DMS153 (cell line): ENCODE measurements at places on chromosomes 3 and 15.
A peak's percentile ranks its signal among the peaks of the same experiment; 100 is the strongest.

DNA sequence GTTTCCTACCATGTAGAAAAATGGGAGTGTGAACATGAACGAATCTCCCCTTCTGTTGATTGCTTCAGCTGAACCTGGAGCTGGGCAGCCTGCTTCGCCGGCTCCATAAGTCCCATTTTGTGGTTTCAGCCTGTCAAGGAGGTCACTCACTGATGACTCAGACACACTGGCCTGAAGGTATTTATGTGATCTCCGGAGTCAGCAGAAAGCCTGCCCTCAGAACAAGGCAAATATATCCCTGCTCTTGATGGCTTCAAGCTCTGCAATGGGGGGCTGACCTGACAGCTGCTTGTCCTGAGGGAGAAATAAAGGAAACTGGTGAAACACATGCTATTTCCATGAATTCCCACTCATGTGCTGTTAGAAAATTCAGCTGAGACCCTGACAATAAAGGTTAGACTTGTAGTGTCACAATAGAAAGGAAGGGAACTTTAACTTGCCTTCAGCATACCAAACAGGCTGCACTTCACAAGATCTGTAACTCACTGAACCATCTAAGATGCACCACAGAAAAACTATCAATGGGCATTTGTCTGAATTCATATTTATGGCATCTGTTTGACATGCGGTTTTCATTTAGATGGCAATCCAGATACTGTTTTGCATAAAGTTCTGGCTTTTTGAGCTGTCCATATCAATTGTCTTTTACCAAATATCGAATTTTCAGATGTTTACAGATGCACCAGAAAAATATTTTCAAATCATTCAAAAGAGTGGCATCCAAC lies 282.0 kb upstream of the VEPH1 start:
- DNase-seq: no peak

DNA sequence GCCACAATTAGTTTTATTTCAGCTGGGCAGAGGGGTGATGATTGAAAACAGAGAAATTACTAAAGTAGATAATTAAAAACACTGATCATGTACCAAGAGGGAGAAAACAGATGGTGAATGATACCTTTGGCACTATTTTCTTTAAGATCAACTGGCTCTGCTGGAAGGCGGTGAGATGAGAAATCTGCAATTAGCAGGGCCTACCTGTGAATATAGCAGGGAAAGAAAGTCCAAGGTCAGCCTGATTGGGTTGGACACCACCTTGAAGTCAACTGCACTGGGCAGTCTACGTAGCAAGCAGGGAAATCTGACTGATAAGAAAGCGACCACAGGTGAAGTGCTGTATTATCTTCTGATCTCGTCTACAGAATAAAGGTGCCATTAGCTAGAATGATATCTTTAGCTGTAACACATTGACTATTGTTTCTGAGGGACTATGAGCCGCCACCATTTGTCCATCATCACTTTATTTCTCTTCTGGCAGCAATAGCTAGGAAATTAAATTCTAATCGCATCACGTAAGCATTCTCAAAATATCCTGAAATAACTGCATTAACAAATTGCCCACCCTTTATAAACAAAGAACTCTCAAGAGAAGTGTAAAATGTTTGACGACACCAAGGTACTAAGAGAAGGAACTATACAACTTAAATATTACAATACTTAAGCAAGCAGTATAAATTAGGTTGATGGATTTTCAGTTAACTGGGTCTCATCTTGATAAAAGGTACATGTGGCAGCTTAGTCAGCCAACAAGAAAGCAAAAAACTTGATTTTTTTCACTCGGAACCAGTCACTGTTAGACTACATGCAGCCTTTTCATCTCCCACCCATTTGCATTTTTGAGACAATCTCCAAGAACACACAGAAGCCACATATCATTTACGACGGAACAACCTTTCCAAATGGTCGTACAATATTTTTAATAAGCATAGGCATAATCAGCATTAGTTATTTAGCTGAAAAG lies 1.3 kb downstream of the NEDD4 start:
- no peak for DNase-seq

- DNase-seq: peak; percentile 6
These were observed 29.4 kb downstream of the LYSMD4 start for GRCh38 chr15:99703603-99704443.

DNA sequence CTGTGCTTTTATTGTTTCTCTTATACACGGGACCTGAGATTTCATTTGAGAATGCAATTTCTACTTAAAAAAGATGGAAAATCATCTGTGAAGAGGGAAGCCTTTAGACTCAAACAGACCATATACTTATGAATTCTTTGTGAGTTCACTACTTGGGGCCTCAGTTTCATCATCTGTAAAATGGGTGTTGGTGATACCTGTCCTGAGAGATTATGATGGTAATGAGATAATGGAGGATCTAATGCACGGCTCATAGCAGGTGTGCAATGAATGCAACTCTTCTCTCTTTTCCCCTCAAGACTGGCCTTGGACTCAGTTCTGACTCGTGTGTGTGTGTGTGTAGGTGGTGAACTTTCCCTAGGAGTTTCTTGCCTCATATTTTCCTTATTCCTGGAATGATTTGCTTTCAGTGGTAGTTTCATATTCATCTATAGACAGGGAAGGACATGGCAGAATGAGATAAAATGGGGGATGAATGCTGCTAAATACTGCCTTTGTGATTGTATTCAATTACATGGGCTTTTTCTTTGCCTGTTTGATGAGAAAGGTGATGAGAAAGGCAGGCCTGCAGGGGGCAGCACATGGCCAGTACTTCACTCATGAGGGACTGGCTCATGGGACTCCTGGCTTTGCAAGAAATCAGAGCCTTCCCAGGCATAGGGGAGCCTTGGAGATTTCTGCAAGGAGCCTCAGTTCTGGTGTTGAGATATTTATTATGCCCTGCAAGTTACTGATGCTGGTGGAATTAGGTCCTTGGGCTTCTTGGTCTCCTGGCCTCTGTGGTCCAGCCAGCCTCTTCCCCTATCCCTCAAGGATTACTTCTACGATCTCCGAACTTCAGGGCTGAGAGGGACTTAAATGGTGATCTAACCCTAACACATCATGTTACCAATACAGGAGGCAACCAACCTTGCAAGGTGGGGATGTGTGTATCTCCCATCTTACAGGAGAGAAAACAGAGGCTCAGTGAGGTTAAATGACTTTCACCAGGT lies 70.7 kb downstream of the RPLP1 start:
- DNase-seq: peak; percentile 13

- DNase-seq: no peak
These were observed 53.5 kb downstream of the CYP19A1 start for GRCh38 chr15:51284871-51285270.

DNA sequence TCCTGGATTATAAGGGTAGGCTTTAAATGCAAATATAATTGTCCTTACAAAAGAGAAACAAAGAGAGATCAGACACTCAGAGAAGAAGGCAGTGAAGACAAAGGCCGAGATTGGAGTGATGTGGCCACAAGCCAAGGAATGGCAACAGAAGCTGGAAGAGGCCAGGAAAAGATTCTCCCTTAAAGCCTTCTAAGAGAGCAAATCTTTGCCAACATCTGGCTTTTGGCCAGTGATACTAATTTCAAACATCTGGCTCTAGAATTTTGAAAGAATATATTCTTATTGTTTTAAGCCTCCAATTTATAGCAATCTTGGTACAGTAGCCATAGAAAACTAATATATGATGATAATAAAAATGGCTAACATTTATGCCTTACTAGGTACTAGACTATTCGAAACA lies 615.8 kb upstream of the ZNF385D start:
- no peak for DNase-seq

DNA sequence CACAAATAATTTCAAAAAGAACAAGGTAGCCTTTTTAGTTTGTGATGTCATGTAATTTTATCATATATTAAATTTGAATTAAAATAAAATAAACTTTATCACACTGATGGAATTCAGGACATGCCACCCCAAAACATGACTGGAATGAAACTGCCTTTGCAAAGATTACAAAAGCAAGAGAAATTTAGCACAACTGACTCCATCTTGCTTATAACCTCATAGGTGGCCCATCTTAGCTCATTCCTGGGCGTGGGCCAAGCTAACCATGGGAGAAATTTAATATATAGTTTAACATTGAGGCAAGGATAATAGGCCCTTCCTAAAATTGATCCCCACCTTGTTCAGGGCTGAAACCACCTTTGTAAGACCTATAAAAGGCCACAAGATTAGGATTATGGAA lies 235.6 kb downstream of the ZNF385D start:
- no peak for DNase-seq

DNA sequence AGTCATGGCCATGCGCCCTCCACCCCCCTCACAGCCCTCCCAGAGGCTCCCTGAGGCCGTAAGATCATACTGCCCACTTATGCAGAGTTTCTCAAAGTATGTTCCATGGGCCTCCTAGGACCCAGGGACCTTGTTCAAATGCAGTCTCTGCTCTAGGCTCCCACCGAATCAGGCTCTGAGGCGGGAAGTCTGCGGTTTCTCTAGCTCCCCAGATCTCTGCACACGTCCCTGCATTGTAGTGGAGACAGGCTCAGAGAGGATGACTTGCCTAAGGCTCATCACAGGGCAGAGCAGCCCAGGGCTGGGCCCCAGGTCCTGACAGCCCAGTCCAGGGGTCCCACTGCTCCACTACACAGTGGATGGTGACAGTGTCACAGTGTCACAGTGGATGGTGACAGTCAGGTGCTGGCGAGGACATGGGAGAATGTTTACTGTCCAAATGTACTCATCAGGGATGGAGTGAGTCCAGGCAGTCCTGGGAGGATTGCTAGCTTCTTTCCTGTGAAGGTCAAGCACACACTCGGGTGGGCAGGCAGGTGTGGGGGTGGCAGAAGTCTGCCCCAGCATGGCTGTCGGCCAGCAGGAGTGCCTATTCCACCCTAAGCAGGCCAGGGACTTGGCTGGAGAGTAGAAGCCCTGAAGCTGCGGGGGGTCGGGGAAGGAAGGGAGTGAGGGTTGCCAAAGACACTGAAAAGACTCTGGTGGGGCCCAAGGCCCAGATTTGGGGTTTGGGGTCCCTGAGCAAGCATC lies 12.4 kb downstream of the ANKRD63 start:
- no peak for DNase-seq

DNA sequence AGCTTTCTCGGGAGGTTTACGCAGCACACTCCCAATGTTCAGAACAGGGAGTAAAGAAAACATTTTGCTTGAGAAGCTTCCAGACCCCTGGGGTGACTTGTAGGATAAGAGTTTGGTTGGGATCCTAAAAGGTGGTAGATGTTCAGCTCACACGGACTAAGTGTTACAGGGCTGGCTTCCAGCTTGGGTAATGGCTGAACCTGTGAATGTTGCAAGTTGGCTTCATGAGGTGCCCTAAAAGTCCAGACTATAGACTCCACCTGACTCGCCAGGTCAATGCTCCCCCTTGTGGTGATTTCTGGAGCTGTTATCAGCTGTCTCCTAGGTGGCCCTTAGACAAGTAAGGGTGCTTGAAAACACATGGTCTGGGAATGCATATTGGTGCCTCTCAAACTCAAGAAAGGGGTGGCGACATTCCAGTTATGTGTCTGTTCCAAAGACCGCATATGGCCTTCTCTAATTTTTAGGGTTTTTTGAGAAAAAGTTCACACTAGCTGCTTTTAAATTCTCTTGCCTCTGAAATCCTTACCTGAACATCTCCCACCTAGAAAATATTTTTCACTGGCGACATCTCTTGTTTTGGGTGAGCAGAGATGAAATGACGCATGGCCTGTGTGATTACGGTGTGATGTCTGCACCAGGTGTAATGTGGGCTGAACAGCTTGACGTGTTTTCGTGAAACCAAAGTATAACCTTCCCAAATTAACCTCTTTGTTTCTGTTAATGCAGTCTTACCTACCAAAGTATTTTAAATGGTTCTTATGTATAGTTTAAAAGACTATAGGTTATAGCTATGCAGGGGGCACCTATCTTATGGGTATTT lies 175.7 kb upstream of the KBTBD8 start:
- DNase-seq: no peak

DNA sequence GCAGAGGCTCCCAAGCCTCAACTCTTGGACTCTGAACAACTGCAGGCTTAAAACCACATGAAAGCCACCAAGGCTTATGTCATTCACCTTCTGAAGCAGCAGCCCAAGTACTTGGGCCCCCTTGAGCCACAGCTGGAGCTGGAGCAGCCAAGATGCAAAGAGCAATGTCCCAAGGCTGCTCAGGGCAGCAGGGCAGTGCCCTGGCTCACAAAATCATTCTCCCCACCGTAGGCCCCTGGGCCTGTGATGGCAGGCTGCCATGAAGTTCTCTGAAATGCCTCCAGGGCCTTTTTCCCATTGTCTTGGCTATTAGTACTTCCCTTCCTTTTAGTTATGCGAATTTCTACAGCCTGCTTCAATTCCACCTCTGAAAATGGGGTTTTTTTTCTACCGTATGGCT lies 83.4 kb downstream of the DCLK3 start:
- DNase-seq: no peak

DNA sequence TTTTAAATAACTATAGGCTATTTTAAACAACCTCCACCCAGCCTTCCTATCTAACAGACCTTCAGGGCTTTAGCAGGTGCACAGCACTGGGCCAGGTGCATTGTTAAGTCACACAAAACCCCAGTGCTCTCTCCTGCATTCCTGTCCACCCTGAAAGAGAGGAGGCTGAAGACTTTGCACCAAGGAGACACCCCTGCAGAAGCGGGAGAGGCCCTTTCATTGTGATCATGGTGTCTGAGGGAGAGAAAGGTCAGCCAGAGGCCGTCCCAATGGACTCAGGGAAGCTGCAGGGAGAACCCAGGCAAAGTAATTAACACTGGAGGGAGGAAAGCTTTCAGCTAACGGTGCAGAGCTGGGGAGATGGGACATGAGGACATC lies 5.2 kb downstream of the LRIG1 start:
- no peak for DNase-seq

- no peak for DNase-seq
These were observed 78.2 kb downstream of the TM2D3 start for GRCh38 chr15:101573951-101574350.

DNA sequence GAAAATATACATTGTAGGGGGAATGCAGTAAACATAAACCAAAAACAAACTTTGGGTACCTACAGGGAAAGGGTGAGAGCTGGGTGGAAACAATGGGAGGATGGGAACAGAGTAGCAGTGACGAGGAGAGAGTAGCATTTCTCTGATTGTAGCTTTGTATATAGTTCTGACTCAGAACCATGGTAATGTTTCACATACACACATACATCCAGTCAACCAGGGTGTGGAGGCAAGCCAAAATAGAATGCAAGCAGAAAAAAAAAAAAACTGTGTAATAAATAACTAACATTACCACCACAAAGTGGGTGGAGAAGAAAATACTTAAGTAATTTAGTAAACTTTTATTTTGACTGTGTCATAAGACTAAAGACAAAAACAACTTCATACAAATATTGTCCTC lies 27.2 kb downstream of the BCL2A1 start:
- DNase-seq: no peak

- DNase-seq: no peak
These were observed 22.8 kb downstream of the IL17RD start for GRCh38 chr3:57142411-57142723.

GRCh38 chr3:13767896-13768295 lies 112.0 kb downstream of the WNT7A start:
- DNase-seq: no peak

- no peak for DNase-seq
These were observed 26.2 kb downstream of the FAM43A start for GRCh38 chr3:194711913-194712312.

- no peak for DNase-seq
These were observed 543 bp downstream of the MEF2A start for GRCh38 chr15:99566157-99566897.
